ENCODE measurements at places on chromosomes 16 and 17.
A peak's percentile ranks its signal among the peaks of the same experiment; 100 is the strongest.

- DNase-seq = no peak
These were observed 17.3 kb upstream of the ATP6V0C start for GRCh38 chr16:2496223-2497115.

GRCh38 chr17:50471009-50471905, 2.6 kb upstream of the CHAD start:
- no peak for DNase-seq

DNA sequence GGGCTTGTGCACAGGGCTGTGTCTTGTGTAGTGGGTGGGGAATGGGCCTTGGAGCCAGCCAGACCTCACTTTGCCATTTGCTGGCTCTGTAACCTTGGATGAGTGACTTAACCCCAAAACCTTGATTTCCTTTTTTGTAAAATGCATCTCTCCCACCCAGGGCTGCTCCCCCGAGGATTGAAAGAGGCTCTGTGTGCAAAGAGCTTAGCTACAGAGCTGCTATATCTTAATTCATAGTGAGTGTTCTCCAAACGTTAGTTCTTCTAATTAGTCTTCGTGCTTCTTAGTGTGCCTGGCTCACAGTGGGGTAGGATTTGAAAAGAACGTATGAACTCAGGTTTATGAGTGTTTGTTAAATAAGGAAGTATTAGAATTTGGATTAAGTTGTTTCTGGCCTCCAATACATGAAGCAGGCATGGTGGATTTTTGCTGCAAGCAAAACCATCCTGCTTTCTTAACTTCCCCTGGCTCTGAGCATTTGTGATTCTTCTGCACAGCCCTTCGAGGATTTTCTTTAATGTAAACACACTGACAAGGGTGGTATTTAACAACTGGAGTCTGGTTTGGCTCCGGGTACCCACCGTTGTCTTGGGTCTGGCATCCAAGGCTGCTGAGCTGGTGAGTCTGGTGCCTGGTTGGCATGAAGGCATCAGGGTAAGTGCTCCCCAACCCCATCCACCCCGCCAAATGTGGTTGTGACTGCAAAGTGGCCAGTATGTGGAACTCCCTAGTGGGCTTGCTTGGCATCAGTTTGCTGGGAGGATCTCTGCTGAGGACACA, 29.7 kb downstream of the KSR1 start:
- DNase-seq = no peak

- DNase-seq = no peak
These were observed 30.1 kb downstream of the ADCY9 start for GRCh38 chr16:4086153-4086552.

DNA sequence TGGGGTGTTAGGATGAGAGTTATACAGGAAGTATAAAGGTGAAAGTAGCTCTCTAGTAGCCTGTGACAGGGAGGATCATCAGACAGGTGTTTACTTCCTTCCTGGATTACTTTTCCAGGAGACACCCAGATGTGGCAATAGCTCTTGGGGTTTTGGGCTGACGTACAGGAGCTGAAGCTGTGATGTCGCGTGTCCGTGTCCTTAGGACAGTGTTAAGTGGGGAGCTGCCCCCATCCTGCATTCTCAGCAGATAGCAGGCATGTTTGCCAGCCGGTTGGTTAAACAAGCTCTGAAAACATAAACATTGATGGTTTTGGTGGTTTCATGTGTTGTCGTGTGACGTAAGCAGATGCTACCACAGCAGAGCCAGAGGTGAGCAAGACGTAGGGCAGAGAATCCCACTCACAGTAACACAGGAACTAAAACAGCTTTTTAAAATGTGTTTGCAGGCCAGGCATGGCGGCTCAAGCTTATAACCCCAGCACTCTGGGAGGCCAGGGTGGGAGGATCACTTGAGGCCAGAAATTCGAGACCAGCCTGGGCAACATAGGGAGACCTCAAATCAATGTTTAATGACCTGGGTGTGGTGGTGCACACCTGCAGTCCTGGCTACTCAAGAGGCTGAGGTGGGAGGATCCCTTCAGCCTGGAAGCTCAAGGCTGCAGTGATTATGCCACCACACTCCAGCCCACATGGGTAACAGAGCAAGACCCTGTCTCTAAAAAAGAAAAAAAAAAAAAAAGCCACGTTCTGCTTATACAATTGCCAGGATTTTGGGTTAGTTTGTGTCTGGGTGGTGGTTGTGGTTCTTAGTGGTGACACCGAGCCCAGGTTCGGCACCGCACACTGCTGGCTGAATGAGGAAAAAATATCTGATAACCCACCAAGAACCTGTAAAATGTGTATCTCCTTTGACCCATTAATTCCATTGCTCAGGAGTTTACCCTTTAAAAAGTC, 18.2 kb upstream of the IL17C start:
- peak; percentile 33 for DNase-seq

- DNase-seq = no peak
These were observed 38.8 kb downstream of the CLEC16A start for GRCh38 chr16:10983159-10983558.

DNA sequence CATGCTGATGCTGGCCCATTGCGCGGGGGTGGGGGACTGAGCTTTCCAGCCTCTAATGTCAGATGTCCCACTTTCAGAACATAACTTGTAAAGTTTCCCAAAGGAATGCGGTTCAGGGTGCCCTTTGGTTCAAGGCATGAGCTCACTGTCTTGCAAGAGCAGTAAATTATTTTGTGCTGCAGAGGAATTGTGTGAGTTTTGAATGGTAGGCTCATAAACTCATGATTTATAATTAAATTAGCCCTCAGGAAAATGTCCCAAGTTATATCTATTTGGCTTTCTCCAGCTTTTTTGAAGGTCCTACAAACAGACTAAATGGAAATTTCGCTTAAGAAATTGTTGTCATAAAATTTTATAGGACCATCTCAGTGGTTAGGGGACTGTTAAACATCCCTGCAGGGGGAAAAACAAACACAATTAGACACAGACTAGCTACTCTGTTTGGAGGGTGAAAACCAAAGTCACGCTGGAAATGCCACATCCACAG, 321.8 kb downstream of the HS3ST3B1 start:
- no peak for DNase-seq

- DNase-seq = no peak
These were observed 176.8 kb downstream of the SLC39A11 start for GRCh38 chr17:72915625-72916081.

- no peak for DNase-seq
These were observed 778.7 kb upstream of the CDH8 start for GRCh38 chr16:62814891-62815290.

DNA sequence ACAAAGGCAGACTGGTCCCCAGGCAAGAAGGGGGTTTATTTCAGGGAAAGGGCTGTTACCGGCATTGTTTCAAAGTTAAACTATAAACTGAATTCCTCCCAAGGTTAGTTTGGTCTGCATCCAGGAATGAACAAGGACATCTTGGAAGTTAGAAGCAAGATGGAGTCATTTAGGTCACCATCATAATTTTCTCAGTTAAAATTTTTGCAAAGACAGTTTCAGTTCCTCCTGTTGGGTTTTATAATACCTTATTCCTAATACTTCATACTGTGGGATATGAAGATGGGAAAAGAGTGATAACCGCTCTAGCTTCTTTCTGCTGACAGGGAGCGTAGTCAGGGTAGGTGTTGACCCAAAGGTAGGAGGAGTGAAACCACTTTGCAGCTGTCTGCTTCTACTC, 24.8 kb downstream of the PMM2 start:
- no peak for DNase-seq
